Stimulated activated CD8-positive, alpha-beta memory T cell treated with anti-CD3 and anti-CD28 coated beads, Interleukin-4, amount 100 ng/mL, for 48 hours (primary cell): ENCODE measurements at places on chromosomes 2 and 18.

DNA sequence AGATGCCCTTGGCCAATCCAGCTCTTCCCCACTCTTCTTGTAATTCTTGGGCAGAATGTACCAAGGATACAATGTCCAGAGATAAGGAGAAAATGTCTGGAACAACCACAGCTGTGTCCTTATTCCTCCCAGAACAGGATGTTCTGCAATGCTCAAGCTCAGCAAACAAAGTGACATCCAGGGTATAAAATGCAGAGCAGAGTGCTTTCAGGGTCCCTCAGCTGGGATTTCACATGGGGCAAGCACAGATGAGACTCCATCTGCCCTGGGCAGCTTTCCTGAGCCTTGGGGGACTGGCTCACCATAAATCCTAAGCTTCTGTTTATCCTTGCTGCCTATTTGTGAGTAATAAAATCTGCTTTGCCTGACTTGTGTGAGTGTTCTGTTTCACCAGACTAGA, 127.4 kb downstream of the VAPA start:
- DNase-seq, result no peak

- no peak for DNase-seq
These were observed 221.8 kb downstream of the FHOD3 start for GRCh38 chr18:36519358-36519757.

DNA sequence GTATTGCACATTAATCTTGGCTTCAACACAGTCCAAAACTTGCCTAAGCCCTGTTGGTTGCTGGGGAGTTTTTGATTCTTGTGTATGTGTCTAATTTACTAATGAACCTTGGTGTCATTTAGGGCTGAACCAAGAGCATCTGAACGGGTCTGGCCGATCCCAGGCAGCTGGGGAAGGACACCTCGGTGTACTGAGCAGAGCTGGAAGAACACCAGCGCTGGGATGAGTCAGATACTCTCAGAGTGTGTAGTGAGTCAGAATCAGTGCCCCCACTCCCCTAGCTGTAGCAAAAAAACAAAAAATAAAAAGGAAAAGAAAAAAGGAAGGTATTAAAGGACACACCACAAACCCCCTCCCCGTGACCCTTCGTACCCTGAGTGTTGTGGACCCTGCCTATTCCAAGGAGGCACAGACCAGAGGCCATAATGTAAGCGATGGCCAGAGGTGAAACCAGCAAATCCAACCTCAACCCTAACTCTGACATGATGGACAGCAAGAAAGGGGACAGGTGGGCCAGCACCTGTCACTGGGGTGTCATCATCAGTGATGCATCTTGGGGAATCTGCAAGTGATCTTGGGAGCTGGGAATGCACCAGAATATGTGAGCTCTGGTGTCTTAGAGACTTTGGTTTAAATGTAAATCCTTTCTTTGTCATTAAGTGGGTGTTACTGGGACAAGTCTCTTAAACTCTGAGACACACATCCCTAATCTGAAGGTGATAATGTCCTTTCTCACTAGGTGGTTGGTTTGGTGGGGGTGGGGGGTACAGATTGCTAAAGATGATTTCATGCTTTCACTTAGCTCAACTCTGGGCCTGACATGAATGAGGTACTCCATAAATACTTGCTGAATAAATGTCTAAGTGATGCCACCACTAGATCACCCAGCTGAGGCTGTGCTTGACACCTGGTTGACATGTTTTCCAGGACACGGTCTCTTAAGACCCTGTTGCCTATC, 34.2 kb upstream of the NCOA1 start:
- DNase-seq, result peak; percentile 30

GRCh38 chr2:83686863-83687262, 772.2 kb downstream of the SUCLG1 start:
- no peak for DNase-seq

DNA sequence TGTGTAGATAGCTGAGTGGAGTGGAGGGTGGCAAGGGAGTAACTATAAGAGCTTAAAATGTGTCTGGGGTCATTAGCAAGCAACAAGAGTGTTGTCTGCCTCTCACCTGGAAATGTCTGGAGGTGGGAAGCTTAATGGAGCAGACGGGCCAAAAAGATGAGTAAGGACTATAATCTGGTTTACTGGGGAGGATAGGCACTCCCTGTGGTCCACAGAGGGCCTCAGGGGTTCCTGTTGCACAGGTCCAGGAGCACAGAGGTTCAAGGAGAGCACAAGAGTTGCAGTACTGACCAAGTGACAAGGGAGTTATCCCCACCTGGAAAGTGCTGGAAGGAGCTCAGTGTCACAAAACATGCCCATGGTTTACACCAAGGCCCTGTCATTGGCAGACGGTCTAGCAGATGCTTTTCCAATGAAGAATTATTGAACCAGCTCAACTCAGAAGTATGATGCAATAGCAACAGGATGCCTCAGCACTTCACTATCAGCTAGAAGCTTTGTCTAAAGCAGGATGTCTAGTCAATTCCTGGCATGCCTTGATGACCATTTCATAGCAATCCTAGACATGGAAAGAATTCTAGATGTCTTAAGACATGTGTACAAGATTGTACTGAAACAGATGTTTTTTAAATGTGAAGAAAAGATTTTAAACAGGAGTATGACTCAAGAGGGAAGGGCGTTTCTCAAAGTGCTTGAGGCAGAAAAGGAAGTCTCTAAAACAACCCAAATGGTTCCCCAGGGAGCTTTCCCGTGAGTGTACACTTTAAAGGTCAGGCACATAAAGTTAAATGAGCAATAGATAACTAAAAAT, 62.9 kb upstream of the SERPINE2 start:
- DNase-seq, result no peak

GRCh38 chr2:9310798-9311197, 104.2 kb downstream of the ASAP2 start:
- no peak for DNase-seq

GRCh38 chr18:79931475-79931874, 20.0 kb downstream of the SLC66A2 start:
- DNase-seq, result no peak

GRCh38 chr2:120013597-120014223, 833 bp downstream of the EPB41L5 start:
- DNase-seq, result peak; percentile 33
